ENCODE measurements at places on chromosomes 4 and X.

DNA sequence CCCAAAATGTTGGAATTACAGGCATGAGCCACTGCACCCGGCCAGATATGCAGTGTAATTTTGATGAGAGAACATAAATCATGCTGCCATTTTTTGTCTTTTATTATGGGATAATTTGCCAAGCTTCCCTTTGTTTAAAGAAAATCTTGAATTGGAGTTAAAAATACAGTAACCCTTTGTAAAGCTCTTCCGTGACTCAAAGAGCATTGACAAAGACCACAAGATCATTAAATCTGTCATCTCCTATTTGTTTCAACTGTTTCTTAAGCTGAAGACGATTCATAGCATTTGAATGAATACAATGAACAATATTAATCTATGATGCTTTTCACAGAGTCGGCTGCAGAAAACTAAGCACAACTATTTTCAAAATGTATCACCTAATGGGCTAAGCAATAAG lies 132.6 kb downstream of the ANAPC4 start:
- DNase-seq, result no peak

GRCh38 chr4:42309361-42310260 lies 87.7 kb upstream of the SHISA3 start:
- no peak for DNase-seq

DNA sequence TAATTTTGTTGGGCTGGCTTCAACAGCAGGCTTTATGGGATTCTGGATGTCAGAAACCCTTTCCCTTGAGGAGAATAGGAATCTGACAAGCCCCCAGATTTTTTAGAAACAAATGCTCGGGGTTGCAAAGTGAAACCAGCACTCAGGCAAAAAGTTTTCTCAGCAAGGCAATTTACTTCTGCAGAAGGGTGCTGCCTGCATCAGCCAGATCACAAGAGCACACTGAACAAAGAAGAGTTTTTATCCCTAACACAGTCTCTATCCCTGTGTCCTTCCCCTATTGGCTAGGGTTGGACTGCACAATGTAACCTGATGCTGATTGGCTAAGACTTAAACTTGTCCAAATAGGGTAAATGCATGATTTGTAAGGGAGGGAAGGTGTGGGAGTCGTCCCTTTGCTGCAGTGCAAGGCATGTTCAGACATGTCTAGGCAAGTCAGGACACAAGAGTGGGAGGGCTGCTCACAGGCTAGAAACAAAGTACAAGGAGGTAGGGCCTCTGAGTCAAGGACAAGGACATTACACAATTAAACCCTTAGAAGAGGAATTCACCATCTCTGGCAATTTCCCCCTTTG lies 175.8 kb downstream of the CCNG2 start:
- DNase-seq, result no peak

DNA sequence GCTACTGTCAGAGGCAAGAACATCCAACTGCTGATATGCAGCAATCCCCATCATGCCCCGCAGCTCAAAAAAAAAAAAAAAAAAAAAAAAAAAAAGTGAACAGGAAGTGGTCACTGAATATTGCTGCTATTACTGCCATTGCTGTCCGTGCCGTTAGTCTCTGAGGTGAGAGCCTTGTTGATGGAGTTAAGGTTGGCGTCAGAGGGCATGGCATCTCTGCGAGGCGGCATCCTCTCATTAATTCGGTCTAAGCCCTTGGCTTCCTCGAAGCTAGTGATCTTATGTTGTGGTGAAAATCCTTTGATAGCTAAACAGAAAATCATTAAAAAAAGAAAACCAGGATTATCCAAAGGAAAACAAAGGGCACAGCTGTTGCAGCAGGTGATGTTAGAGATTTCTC lies 321.6 kb downstream of the PPP3CA start:
- no peak for DNase-seq

- DNase-seq, result no peak
Observed at GRCh38 chr4:55866290-55866907, 13.0 kb downstream of the EXOC1 start.

DNA sequence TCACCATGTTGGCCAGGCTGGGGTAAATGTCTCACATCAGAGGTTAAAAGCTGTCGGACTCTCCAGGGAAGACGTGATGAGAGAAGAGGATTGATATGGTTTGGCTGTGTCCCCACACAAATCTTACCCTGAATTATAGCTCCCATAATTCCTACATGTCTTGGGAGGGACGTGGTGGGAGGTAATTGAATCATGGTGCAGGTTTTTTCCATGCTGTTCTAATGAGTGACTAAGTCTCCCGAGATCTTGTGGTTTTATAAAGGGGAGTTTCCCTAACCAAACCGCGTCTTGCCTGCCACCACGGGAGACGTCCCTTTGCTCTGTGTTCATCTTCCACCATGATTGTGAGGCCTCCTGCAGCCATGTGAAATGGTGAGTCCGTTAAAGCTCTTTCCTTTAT lies 64.4 kb downstream of the ASMT start:
- no peak for DNase-seq

DNA sequence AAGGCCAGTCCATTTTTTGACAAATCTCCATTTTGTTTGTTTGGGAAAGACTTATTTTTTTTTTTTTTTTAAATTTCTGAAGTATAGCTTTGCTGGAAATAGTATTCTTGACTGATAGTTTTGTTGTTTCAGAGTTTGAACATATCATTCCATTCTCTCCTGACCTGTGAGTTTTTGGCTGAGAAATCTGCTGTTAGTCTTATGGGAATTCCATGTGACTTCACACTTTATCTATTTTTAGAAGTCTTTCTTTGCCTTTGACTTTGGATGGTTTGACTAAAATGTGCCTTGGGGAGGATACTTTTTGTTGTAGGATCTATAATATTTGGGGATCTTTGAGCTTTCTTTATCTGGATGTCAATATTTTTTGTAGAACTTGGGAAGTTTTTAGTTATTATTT lies 10.7 kb upstream of the ADAM29 start:
- DNase-seq, result no peak
